Karpas-422 (cell line): ENCODE measurements at places on chromosomes 11 and 22. TPM values are rescaled to one million over a fixed set of nuclear protein-coding genes. Genes with fewer than 3 reads are reported as not detected.

The ANO5 gene
- not detected in 2 replicates for total RNA-seq

The GPHA2 gene
- not detected in 2 replicates for total RNA-seq

The CD6 gene
- total RNA-seq, result not detected in 2 replicates

The C11orf52 gene
- not detected in 2 replicates for total RNA-seq

The OLFML1 gene
- not detected in 2 replicates for total RNA-seq

The ASRGL1 gene
- not detected in 2 replicates for total RNA-seq
